ENCODE measurements at places on chromosomes 12 and 14. TPM values are rescaled to one million over a fixed set of nuclear protein-coding genes. Genes with fewer than 3 reads are reported as not detected.

The PITPNM2 gene
- 21.8 TPM for total RNA-seq

The DNAJC22 gene
- not detected for total RNA-seq

The SLC6A15 gene
- total RNA-seq = not detected

The TSPAN8 gene
- not detected for total RNA-seq

The STRN3 gene
- 20.4 TPM for total RNA-seq

The KRT8 gene
- total RNA-seq = 0.15 TPM

The HOMEZ gene
- total RNA-seq = 11.4 TPM

The HAL gene
- 0.69 TPM for total RNA-seq

The ACOT2 gene
- total RNA-seq = 11.0 TPM

The CABP1 gene
- total RNA-seq = 0.29 TPM

The C3AR1 gene
- 5.4 TPM for total RNA-seq

The ENDOU gene
- not detected for total RNA-seq

All from activated CD4-positive, alpha-beta T cell treated with anti-CD3 and anti-CD28 coated beads, Interleukin-2, amount 10 ng/mL, durations not matched to agents 7 days and 5 days (primary cell).